ENCODE measurements at places on chromosomes 4 and X. TPM values are rescaled to one million over a fixed set of nuclear protein-coding genes. Genes with fewer than 3 reads are reported as not detected.

The PAGE5 gene
- total RNA-seq: 1.3 TPM

The CT45A10 gene
- total RNA-seq: not detected

The MMRN1 gene
- not detected for total RNA-seq

The TAF7L gene
- not detected for total RNA-seq

The NOX1 gene
- not detected for total RNA-seq

The BANK1 gene
- not detected for total RNA-seq

The GAGE1 gene
- total RNA-seq: not detected

The PAGE4 gene
- not detected for total RNA-seq

The ARHGAP4 gene
- total RNA-seq: 133 TPM

The EDA gene
- total RNA-seq: 0.53 TPM

The PLXNB3 gene
- total RNA-seq: 0.51 TPM

The MPP1 gene
- total RNA-seq: 13.0 TPM

The C4orf51 gene
- not detected for total RNA-seq

The RNF175 gene
- not detected for total RNA-seq

The CAPN6 gene
- total RNA-seq: not detected

The ZNF157 gene
- 0.60 TPM for total RNA-seq

The UGT2B11 gene
- not detected for total RNA-seq

The DCX gene
- total RNA-seq: not detected

The CLDN2 gene
- not detected for total RNA-seq

The RBMX gene
- 318 TPM for total RNA-seq

The EDA2R gene
- 2.0 TPM for total RNA-seq

The TBL1X gene
- 25.0 TPM for total RNA-seq

The TKTL2 gene
- not detected for total RNA-seq

The ADGRG4 gene
- total RNA-seq: not detected

The SCRG1 gene
- not detected for total RNA-seq

The XKRX gene
- total RNA-seq: not detected

The DMRTC1B gene
- not detected for total RNA-seq
